ENCODE measurements at places on chromosomes 7 and 10.

GRCh38 chr10:62082729-62083411 lies 181.4 kb downstream of the ARID5B start:
- no peak for DNase-seq

- no peak for DNase-seq
Observed at GRCh38 chr7:24920451-24921361, 59.3 kb downstream of the OSBPL3 start.

GRCh38 chr7:73366990-73367389 lies 39.0 kb downstream of the FKBP6 start:
- DNase-seq, result no peak

DNA sequence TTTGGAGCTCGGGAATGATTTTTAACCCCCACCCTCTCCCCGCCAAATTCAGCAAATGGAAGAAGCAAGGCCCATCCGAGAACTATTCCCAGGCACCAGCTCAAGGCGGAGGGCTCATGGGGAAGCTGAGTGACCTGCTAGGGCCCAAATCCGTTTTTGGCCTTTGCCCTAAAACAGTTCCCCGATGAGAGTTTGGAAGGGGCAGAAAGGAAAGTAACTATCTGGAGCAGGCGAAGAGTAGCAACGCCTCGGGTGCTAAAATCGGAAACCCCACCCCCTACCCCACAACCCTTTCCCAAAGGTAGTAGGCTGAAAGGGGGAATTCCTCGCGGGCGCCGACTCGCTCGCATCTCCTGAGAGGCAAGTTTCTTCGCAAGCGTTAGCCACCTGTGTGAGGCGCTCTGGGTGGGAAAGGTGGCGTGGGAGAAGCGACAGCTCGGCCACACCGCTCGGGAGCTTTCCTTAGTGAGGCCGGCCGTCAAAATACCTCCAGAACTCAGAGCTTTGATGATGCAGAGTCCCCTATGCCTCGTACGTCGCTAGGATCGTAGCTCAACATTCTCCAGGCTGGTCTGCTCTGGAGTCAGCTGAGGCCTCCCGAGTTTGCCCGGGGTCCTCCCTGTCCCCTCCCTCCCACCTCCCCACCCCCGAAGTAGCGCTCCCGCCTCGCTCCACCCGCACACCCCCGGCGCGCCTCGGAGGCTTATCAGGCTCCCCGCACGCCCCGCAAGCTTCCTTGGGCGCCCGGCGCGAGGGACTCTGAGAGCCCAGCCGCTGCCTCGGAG lies 642 bp upstream of the PRKG1 start:
- no peak for DNase-seq

DNA sequence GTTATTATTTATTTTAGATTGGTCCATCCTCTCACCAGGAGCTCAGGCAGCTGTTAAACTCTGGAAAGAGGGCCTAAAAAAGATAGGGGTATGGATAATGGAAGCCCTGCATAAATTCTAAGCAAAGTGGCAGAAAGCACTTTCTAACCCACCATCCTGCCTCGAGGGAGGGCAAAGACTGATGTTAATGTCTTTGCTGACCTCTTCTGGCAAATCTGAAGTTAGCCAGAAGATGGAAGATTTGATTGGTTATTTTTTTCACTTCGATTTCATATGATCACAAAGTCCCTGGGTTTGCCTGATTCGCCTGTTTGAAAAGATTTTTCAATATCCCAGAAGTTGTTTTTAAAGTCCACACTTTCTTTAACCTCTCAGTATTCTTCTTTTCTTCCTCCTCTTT lies 24.8 kb downstream of the OR9A2 start:
- no peak for DNase-seq

DNA sequence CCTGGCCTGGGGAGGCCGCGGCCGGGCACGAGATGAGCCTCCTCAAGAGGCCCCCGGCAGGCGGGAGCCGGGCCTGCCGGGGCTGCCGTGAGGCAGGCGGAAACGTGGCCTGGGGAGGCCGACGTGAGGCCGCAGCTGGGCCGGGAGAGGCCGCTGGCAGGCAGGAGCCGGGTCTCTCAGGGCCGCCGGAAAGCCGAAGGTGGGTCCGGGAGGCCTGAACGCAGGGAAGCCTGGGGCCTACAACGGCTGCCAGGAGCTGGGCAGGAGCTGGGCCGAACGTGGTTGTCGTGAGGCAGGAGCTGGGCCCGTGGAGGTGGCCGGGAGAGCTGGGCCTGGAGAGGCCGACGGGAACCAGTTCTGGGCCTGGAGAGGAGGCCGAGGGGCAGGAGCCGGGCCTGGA lies 171.9 kb downstream of the TPST1 start:
- DNase-seq, result no peak

- no peak for DNase-seq
Observed at GRCh38 chr10:93245779-93246178, 172.1 kb downstream of the CYP26A1 start.

GRCh38 chr7:11261470-11261869 lies 287.8 kb downstream of the PHF14 start:
- DNase-seq, result no peak

- no peak for DNase-seq
Observed at GRCh38 chr7:2068693-2069471, 163.9 kb downstream of the MAD1L1 start.

DNA sequence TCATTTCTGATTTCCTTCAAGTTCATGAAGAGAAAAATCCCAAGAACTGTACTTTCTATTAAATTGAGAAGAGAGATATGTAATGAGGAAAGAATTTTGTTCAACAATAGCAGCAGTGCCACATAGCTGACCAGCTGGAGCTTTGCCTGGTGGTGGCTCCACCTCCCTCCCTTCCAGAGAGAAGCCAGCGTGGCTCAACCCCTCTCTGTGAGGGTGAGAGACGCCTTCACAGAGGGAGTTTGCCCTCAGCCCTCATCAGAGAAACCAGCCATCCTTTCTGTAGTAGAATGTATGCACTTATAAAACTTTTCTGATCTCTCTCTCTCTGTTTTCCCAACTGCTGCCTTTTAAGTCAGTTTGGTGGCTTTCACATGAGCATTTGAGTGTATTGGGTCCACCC lies 20.5 kb upstream of the COL1A2 start:
- no peak for DNase-seq

DNA sequence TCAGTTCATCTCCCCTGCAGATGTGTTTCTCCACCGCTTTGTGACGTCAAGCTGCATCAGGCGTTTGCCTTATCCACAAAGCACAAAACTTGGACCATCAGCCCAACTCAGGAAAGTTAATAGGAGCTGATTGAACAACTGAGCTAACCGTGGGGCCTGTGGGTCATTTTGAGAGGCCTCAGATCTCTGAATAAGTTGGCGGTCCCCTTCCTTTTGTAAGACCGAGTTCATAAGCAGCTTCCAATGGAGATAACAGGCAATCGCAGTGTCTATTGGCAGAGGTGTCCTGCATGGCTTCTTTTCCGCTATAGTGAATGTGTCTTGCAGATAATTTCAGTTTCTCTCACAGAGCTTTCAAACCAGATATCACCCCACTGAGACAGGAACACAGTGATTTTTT lies 154.0 kb downstream of the SORCS1 start:
- no peak for DNase-seq

DNA sequence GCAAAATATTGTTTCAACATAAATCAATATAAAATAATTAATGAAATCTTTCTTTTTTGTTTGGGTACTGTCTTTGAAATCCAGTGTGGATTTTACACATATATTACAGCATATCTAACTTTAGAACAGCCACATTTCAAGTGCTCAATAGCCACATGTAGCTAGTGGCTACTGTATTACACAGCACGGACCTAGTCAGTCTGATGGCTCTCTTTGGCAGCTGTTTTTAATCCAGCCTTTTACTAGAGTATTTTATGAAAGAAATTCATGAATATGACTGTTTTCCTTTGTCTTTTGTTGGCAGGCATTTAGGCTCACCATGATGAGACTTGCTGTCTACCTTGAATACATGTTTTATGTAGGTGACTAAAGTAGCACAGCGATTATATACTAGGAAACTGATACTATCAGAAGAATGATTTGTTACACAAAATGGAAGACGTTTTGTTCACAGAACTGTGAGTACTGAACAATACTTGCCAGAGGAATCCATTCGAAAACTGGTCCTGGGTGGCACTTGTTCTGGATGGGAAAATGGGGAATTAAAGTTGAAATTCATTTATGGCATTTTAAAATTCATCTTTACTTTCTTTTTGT lies 386.7 kb downstream of the PHTF2 start:
- DNase-seq, result no peak

GRCh38 chr10:89651205-89651915 lies 6.3 kb upstream of the PANK1 start:
- no peak for DNase-seq

GRCh38 chr7:28201131-28201530 lies 20.5 kb upstream of the JAZF1 start:
- DNase-seq, result no peak

- DNase-seq, result no peak
Observed at GRCh38 chr10:116669832-116670644, 49.3 kb downstream of the PNLIPRP2 start.

- DNase-seq, result no peak
Observed at GRCh38 chr7:29370531-29371314, 176.1 kb downstream of the CHN2 start.

- no peak for DNase-seq
Observed at GRCh38 chr7:1474736-1475135, 15.5 kb upstream of the MICALL2 start.

DNA sequence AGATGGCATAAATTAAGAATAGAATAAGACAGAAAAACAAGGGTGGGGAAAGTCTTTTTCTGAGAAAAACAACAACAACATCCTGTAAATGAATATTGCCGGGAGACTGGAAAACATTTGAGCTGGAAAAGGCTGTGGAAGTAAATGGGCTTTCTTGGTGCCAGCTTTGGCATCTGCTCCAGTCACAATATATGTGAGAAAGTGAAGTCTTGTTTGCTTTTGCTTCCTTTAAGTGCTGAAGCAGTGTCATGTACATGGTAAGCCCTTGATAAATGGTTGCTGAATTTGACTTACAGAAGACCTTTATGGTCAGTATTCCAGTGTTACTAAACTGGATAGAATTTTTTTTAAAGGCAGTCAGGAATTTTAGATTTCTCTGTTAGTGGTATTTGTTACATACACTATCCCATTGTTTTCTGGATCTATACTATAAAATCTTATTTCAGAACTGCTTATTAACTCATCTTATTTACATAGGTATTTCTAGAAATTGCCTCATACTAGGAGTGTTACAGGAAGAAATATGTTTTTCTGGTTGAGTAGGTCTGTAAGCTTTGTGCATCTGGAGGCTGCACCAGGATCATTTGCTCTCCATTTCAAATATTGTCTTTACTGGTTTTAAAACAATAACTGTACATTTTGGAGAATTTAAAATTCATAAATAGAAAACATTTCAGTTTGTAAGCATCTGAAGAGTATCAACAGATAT lies 201.7 kb upstream of the FOXP2 start:
- DNase-seq, result no peak

GRCh38 chr7:151839451-151839921 lies 37.4 kb downstream of the PRKAG2 start:
- DNase-seq, result no peak

- DNase-seq, result no peak
Observed at GRCh38 chr10:31709028-31709427, 219.6 kb downstream of the ARHGAP12 start.

- no peak for DNase-seq
Observed at GRCh38 chr10:53177468-53177867, 404.9 kb upstream of the MBL2 start.

DNA sequence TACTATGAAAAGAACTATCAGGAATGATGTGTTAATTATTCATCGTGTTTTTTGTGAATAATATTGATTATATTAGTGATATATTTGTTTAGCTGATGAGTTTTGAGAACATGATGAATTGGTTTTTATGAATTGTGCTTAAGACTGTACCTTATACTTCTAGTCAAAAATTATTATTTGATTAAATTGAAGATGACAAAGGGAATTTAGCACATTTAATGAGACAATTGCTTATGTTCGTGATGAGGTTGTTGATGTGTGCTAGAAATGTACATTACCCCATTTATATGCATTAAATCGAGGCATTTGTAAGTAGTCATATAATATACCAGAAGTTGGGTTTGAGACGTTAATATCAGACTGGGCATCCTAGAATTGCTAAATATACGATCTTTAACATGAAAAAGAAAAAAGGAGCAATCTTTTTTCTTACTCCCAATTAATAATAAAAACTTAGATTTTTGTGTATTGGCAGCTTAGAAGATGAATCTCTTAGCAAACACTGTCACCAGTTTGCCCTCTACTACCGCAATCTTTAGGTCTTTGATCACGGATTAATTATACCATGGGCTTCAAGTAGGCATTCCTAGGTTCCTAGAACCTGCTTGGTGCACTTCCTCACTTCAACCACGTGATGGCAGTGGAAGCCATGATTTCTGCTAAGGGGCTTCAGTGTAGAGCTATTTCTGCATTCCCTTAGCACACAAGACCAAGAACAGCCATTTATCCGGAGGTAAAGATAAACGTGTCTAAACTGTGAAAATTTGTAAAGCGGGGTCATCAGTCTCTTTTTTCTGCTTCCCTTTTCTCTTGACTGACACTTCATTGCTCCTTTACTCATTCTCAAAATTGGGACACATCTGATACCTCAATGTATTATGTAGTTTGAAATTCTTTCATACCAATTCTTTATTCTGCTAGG lies 1.6 kb downstream of the KLHDC10 start:
- peak; percentile 35 for DNase-seq

- no peak for DNase-seq
Observed at GRCh38 chr10:58311026-58311425, 23.8 kb upstream of the UBE2D1 start.

- no peak for DNase-seq
Observed at GRCh38 chr10:83592337-83592935, 546.9 kb upstream of the GHITM start.

DNA sequence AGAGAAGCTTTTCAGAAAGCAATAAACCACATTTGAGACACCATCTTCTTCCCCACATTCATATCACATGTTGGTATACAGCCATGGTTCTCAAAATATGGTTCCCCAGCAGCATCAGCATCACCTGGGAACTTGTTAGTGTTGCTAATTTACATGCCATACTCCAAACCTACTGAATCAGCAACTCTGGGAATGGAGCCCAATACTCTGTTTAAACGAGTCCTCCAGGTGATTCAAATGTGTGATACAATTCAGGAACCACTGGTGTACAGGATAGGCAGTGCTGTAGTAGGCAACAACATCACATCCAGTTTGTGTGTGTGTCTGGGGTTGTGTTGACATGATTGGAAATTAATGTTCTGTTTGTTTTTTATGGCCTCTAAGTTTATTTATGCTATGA lies 47.7 kb downstream of the ZNF277 start:
- DNase-seq, result no peak

DNA sequence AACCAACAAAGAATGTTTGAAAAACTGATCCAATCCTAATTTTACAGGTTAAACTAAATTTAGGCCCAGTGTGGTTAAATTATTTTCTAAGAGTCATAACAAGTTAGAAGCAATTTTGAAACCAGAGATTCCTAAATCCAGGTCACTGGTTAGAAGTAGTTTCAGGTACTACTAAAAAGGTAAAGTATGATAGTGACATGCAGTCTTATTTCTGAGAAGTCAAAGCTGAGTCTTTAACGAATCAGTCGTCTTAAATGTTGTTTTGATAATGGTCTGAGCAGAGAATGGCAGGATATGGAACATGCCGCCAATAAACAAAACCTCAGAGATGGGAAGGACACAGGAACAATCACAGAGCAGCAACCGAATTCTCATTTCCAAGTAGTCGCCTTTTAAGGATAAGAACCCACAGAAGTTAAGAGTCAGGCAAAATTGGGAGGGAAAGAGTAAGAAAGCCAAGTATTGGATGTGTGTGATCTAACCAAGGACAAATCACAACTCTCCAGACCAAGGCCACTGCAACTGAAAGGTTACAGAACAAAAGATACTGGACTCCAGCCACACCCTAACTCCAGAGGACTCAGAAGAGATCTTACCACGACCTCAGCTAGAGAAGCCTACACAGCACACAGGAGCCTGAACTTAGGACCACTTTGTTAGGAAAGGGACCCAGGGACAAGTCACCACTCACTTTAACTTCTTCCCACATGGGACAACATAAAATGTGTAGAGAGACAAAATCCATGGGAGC lies 19.7 kb downstream of the TMEM243 start:
- DNase-seq, result no peak

All from stimulated activated CD8-positive, alpha-beta memory T cell treated with anti-CD3 and anti-CD28 coated beads, Interleukin-2, amount 100 ng/mL, for 1 hour (primary cell).